ENCODE measurements at places on chromosomes 1 and 21.

DNA sequence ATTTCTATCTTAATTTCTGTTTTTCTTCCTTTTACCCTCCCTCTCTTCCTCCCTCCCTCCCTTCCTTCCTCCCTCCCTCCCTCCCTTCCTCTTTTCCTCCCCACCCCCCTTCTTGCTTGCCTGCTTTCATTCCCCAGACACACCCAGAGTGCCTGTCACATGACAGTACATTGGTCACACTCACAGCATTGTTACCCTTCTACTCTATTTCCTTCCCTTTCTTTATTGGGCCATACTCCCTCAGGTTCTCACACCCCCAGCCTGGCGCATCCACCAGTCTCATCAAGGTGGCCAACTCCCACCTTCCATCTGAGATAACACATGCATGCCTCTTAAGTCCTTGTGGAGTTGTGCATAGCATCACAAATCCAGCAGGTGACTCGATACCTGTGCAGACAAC lies 10.9 kb downstream of the TMPRSS3 start:
- peak; percentile 68 for DNase-seq

GRCh38 chr1:233189526-233189925 lies 106.0 kb downstream of the PCNX2 start:
- DNase-seq = no peak

DNA sequence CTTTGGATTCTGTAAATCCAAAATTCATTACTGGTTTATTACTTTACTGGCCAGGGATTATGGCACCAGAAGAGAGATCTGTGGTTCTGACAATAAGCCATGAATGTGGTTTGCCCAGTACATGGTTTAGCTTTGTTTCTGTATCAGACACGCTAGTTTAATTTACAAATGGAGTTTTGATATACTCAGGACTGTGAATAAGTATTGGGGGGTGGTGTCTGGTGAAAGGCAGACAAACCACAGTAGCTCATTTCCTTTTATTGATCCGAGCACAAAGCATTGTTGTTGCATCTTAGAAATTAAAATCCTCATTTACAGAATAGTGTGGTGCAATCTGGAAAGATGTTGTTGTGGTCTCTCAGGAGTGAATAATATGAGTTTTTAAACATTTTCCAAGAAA lies 96.0 kb downstream of the ST6GALNAC3 start:
- no peak for DNase-seq

- DNase-seq = no peak
Measured at GRCh38 chr1:161044535-161044907, 1.3 kb downstream of the USF1 start.

DNA sequence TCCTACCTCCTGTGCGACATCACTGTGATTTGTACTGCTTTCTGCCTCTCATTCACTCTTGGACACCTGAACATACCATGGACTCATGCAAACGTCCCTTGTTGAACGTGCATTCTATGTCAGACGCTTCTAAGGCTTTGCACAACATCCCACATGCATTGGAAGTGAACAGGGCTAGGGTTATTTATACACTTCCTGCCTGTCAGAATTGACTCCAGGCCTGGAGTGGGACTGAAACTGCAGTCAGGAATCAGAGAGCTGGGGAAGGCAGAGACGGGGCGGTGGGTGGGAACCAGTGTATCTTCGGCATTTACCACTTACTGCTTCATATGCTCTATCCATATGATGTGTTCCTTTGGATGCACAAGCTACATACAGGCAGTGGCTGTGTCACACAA lies 81.4 kb upstream of the GALNT2 start:
- DNase-seq = no peak

- peak; percentile 51 for DNase-seq
Measured at GRCh38 chr1:29903548-29904166, 667.3 kb downstream of the PTPRU start.

GRCh38 chr1:87523466-87523865 lies 194.8 kb downstream of the LMO4 start:
- DNase-seq = no peak

DNA sequence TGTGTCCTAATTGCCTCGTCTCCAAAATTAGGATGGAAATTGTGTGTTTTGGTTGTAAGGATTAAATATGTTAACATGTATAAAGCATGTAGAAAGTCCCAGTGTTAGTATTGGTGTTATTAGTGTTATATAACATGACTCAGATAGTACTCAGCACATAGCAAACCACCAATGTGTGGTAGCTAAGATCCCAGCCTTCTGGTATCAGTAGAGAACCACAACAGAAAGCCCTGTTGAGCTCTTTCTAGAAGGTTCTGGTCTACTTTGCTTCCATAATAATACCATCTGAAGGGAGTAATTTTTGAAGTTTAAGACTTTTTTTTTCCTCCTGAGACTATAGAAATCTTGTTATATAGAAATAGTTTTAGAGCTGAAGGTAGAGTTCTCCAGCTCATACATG lies 259.3 kb upstream of the SGIP1 start:
- peak; percentile 43 for DNase-seq

DNA sequence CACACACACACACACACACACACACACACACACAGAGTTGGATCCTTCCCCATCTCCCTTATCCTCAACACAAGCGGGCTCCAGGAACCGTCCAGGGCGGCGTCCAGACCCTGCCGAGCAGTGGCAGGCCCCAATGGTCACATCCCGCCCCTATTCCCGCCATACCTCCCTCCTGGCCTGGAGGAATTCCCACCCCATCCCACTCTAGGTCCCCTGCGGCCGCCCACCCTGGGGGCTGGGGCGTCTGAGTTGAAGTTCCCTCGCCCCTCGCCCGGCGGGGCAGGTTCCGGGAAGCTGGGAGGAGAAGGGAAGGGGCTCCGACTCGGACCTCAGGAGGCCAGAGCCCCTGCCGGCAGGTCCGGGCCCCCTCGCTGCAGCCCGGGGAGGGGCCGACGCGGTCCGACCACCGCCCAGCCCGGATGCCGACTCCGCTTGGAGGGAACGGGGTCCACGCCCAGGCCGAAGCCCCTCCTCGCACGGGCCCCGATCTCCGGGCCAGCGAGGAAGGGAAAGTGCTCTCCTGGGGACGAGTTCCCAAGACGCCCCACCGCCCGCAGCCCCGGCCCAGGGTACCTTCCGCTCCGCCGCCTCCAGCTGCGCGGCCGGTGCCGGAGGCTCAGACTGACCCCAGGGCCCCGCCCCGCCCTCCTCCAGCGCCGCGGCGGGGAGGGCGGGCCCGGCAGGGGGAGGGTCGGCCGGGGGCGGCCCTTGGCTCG lies at the start of gene RHOC:
Gene RHOC, minus strand, starts transcription at position 623 of the 716 bp plus-strand sequence. CDS start 3,328 bp downstream, outside the sequence.
- DNase-seq = peak; percentile 69

DNA sequence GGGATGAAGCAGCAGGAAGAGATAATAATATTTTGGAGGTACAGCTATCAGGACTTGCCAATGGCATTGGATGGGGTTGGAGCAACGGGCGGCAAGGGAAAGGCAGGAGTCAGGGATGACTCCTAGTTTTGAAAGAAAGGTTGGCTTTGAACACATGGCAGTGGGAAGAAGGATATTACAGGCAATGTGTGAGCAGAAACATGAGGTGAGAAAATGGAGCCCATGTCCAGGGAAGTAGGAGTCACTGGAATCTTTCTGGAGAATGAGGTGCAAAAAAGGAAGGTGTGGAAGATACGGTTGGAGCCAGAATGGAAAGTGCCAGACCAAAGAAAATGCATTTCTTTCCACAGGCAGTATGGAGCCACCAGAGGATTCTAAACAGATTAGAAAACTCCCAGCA lies 288.5 kb upstream of the KAZN start:
- DNase-seq = no peak

DNA sequence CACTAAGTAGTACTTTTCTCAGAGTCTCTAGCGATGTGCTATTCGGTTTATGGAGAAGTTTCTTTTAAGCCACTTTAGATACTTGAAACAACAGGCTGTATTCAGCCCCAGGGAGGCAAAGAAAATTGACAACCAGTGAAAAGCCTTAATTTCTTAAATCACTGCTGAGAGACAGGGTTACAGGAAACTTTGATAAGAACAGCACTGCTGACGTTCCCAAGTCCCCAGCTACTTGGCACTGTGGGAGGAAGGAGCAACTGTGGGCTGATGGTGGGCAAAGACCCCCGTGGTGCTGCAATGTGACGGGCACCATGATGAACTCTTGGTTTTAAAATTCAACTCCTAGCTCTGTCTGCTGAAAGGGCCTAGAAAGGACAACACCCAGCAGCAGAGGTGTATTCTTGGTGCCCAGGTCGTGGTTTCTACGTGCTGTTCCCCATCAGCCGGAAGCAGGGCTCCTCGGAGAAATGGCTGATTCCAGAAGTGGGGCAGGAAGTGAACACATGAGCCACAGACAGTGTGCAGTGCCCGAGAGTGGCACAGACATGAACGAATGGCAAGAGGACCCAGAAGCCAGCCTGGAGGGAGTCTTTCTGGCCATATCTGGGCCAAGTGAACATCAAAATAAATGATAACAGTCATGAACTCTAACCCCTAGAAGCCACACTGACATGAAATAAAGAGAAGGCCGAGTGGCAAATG lies 5.3 kb downstream of the PTTG1IP start:
- no peak for DNase-seq

DNA sequence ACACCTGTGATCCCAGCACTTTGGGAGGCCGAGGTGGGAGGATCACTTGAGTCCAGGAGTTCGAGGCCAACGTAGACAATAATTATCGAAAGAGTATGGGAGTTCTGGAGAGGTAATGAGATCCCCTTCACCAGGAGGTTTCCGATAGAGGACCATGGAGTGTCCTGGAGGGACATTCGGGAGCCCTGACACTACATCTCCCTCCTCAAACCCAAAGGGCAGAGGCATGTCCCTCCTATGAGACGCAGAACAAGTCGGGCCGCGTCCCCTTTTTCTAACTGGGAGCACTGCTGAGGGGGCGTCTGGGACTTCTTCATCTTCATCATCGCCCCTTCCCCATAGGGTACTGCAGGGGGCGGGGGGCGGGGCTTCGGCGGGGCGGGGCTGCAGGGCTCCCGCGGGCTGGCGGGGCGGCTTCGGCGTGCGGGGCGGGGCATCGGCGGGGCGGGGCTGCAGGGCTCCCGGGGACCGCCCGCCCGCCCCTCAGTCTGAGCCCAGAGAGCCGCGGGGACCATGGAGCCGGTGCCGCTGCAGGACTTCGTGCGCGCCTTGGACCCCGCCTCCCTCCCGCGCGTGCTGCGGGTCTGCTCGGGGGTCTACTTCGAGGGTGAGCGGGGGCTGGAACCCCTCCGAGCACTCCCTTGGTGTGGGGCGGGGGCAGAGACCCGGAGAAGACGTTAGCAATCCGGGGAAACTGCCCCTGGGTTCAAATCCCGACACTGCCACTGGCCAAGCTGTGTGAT lies at the start of gene THEMIS2:
Gene THEMIS2, plus strand, starts transcription at position 486 of the 743 bp plus-strand sequence. Its CDS starts 28 bp downstream, at position 514.
- DNase-seq = peak; percentile 73

DNA sequence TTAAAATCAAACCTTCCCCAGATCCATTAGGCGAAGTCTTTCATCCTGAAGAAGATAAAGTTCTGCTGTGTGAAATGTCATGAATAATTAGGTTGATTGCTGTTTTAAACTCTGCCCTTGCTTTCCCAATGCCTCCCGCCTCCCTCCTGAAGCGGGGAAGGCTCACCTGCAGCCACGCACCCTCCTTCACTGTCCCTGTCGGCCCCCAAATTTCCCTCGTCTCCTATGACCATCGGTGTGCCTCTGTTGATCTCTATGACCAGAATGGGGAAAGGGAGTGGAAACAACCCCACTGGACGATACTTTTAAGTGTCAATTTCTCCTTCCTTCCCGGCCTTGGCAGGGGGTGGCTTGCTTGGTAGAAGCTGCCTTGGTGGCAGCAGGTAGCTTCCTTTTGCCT lies 35.1 kb downstream of the LHX4 start:
- DNase-seq = no peak

DNA sequence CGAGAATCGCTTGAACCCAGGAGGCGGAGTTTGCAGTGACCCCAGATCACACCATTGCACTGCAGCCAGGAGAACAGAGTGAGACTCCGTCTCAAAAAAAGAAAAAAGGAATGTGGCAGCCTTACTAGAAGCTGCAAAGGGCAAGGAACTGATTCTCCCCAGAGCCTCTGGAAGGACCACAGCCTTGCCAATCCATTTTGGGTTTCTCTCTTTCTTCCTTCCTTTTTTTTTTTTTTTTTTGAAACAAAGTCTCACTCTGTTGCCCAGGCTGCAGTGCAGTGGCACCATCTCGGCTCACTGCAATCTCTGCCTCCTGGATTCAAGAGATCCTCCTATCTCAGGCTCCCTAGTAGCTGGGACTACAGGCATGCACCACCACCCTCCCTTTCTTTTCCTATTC lies 9.9 kb upstream of the IFNGR2 start:
- no peak for DNase-seq

GRCh38 chr1:224506141-224506814 lies 71.7 kb upstream of the WDR26 start:
- no peak for DNase-seq

DNA sequence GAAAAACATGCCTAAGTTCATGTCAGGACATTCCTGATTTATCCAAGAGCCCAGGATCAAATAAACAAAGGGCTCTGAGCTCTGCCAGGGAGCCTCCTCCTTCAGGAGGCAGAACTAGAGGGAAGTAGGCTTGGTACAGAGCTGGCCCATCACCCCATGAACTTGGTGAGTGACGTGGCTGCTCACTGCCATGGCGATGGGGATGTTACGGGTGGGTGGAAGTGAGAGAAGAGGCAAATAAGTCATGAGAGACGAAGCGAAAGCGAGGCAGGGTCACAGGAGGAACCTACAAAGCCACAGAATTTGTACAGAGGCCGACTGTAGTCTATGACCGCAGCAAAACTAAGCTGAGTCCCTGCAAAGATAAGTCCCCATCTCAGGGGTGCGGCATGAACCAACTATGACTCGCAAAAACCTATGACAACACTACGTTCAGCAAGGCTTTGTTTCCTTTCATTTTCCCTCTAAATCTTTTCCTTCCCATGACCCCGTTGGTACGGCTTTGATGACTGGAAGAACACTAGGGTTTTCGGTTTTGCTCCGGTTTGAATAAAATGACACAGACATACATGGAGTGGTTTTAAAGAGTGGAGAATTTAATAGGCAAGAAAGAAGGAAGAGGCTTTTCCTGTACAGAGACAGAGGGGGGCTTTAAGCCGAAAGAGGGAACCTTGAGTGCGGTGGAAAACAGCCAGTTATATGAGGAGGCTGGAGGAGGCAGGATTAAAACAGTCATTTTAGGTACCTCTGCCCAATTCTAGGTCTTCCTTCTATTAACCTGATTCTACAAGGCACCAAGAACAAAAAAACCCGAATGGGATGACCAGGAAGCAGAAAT lies 74.1 kb downstream of the CD46 start:
- DNase-seq = peak; percentile 100

GRCh38 chr1:25900219-25900618 lies 6.0 kb downstream of the STMN1 start:
- DNase-seq = no peak

- no peak for DNase-seq
Measured at GRCh38 chr21:37848721-37849490, 67.4 kb downstream of the KCNJ6 start.

DNA sequence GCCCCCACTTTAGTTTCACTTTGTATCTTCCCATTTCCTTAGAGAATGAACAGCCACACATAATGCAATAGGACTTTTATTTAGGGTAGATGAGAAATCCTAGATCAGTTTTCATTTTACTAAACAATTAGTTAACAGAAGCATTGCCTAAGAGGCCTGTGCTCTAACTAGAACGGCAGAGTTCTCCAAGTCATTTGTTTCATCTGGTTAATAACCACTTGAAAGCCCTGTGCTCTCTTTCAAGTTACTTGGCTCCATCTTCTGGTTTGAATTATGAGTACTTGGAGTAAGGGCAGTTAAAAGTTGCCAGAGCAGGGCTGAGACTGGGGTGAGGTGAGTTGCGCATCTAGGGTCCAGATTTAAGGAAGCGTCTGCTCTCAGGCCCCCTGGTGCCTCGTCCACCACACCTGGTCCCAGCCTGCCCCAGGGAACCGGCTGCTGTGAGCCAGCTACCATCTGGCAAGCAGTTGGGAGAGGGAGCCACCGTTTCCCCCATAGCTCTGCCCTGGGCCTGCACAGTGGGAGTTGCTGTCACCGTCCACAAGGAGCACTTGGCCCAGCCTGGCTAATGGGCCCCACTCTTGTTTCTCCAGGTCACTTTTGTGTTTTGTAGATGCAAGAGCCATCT lies 18.1 kb upstream of the SLC44A3 start:
- DNase-seq = peak; percentile 94
